ENCODE measurements at places on chromosomes 11 and 22.

- no peak for DNase-seq
Measured at GRCh38 chr11:106989078-106989455, 29.2 kb downstream of the GUCY1A2 start.

DNA sequence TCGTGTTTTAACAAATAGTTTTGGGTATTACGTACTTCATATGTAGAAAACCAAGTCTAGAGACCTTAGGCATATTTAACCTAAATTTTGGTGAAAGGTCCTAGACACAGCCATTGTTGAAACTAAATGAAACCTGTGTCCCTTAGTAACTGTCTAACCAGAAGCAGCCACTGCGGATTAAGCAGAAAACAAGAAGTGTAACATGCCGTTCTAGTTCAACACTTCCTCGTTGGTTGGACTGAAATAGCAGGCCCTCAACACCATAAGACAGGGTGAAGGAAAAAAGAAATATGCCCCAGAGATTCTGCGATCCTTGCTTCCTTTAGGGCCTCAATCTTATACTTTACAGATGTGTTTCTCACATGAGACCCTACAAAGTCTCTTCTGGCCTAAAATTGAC, 2.0 kb downstream of the NAA40 start:
- DNase-seq, result no peak

- no peak for DNase-seq
Measured at GRCh38 chr11:37908219-37908548, 1310.1 kb upstream of the RAG2 start.

DNA sequence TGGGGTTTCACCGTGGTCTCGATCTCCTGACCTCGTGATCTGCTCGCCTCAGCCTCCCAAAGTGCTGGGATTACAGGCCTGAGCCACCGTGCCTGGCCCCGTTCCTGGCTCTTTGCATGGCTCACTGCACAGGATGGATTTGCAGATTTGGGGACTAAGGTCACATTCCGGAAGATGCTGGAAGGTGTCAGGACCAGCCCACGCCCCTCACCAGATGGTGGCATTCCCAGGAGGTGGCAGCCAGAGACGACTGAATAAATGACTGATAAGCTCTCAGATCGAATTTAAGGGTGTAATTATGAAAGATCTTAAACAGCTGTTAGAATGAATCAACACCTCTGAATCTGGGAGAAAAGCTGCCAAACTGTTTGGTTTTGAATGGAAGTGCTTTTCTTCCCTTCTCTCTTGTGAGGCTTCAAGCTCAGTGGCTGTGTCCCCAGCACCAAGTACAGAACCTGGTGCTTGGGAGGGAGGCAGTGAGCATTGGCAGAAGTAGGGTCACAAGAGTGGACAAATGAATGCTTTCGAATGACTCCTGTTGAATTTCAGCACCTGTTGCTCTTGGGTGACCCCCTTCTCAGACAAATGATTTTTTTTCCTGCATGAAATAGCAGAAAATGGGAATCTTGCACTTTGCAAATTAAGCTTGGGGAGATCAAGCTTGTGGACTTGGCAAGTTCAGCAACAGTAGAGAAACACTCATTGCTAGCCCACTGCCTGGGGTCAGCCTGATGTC, 69.6 kb downstream of the KIAA1671 start:
- no peak for DNase-seq

DNA sequence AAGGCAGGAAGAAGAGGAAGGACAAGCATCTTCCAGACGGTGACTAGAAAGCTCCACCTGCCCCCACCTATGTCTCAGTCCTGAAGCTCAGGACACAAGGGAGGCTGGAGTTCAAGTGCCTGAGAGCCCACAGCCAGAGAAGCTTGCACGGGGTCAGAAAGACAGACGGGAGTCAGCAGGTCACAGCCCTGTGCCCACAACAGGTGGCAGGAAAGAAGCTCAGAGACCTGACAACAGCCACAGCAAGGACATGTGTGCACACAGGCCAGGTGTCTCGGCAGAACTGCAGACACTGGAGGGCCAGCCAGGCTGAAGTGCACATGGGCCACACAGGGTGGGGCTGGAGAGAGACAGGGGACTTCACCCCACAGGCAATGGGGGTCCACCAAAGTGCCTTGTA, 37.2 kb upstream of the MOB2 start:
- no peak for DNase-seq

GRCh38 chr11:120883404-120884080, 140.4 kb upstream of the TBCEL start:
- no peak for DNase-seq

DNA sequence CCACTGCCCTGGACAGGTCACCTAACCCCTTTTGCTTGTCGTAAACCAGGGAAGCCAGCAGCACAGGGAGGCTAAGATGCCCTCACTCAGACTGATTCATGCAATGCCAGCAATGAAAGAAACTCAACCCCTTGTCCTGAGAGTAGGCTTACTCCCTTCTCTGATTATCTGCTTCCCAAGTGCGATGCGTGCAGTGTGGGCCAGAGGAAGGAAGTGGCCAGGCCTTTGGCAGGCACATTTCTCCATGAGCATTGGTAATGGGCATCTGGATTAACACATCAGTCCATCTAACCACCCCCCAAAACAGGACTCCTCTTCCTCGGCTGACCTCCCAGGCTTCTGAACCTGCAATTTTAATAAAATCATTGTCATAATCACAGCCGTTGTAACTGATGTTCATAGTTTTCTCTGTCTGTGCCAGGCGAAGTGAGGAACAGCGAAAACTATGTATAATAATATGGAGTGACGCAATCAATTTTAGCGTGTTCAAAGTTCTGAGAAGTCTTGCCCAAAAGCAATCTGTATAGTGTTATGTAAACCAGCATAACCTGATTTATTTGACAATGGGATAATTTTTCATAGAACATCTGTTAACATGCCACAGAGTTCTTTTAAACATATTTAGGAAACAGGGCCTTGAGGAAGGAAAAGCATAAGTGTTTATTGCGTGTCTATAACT, 33.9 kb downstream of the TST start:
- DNase-seq, result no peak

DNA sequence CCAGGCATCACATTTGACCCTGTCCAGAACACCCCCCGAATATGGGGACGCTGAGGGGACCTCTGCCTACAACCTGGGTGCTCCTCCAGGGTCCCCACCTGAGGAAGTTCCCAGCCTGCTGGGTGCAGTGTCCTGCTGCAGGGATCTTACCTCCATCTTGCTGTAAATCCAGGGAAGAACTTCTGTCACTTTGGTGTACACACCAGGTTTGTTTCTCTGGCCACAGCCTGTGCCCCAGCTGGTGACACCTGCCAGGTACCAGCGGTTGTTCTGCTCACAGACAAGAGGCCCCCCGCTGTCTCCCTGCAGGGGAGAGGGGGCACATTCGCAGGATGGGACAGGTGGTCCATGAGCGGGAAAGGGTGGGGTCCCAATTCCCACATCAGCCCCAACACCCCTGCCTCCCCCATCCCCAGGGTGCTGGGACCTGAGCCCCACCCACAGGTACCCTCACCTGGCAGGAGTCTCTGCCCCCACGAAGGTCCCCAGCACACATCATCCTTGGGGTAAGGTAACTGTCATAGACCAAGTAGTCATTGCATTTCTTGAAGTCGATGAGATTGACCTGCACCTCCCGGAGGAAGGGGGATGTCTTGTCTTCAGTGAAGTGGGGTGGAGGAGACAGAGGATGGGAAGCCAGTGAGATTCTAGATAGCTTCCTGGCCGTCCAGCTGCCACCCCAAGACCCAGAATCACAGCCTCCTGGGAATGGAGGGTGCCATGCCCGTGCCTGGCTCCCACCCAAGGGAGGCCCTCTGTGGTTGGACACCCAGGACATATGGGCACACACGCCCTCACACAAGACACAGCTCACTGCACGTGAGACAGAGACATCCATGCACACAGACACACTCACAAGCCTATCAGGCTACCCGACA, 25.5 kb downstream of the TMPRSS13 start:
- DNase-seq, result no peak

GRCh38 chr11:86608251-86608799, 64.1 kb downstream of the ME3 start:
- peak; percentile 53 for DNase-seq

- no peak for DNase-seq
Measured at GRCh38 chr11:128405714-128406662, 181.4 kb downstream of the ETS1 start.

GRCh38 chr22:28581016-28581415, 98.6 kb downstream of the TTC28 start:
- DNase-seq, result no peak

GRCh38 chr11:14645015-14645912, 1.7 kb downstream of the PDE3B start:
- no peak for DNase-seq

- no peak for DNase-seq
Measured at GRCh38 chr11:46555267-46556054, 38.4 kb downstream of the AMBRA1 start.

GRCh38 chr22:20258021-20258299, 10.2 kb downstream of the RTN4R start:
- DNase-seq, result no peak

GRCh38 chr11:109644152-109644551, 222.2 kb downstream of the C11orf87 start:
- no peak for DNase-seq

- DNase-seq, result no peak
Measured at GRCh38 chr11:101128571-101129202, 926 bp downstream of the PGR start.

DNA sequence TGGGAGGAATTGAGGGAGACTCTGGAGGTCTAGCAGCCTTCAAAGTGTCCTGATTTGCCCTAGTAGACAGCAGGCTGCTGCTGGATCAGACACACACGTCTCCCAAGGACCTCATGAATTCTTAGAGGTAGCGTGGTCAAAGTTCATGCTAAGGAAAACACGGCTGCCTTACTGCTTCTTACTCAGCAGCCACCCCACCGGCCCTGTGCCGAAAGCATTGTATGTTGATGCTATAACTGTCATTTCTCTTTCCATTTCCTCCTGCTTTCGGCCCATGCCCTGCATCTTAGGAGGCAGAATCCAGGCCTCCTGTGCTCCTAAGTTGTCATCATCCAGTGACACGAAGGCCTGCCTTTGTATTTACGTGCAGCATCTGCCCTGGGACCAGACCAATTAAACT, 10.5 kb upstream of the CCND1 start:
- no peak for DNase-seq

DNA sequence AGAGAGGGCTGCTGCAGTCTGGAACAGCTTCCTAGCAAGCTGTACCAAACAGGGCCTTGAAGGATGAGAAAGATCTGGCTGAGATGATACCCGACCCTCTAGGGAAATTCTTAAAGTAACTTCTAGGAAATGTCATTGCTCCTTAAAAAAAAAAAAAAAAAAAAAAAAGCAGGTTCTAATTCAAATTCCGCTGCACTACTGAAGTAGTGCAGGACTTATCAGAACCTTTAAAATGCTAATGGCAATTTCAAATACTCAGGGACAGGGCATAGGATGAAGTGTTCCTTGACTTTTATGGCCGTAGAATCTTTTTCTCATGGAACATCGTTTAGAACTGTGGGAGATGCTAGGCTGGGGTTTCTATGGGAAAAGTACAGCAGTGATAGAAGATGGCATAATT, 13.1 kb downstream of the MIAT start:
- no peak for DNase-seq

- no peak for DNase-seq
Measured at GRCh38 chr11:84558085-84558905, 1068.8 kb downstream of the DLG2 start.

GRCh38 chr11:73087730-73088129, 54.4 kb downstream of the FCHSD2 start:
- DNase-seq, result no peak

DNA sequence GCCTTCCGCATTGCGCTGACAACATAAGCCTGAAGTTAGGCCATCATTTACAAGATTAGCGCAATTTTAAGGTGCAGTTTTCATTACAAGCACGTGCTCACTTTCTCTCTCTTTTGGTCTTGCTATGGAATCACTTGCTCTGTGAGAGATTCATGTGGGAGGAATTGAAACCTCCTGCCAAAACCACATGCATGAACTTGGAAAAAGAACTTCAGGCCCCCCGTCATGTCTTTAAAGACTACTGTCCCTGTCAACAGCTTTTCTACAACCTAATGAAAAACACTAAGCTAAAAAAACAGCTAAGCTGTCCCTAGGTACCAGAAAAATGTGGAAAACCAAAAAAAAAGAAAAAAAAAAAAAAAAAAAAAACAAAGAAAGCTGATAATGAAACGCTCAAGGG, 1707.6 kb upstream of the RAG2 start:
- DNase-seq, result no peak

DNA sequence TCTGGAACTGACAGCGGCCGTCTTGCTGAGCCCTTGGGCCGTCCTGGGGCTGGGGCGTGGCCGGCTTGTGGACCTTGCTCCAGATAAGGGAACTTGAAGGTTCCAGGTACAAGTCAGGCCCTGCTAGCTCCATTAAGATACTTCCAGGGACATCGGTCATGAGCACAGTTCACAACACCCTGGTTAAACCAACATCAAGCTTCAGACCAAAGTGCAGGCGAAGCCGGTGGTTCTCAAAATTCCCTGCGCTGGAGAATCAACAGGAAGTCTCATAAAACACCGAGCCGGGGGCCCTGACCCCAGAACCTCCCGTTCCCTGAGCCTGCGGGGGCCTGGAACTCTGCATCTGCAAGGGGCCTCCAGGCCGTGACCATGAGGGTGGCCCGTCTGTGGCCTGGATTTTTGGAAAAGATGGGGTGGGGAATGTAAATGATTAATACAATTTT, 1043.8 kb downstream of the BRD1 start:
- no peak for DNase-seq

GRCh38 chr11:74734559-74734925, 3.3 kb upstream of the CHRDL2 start:
- no peak for DNase-seq

- no peak for DNase-seq
Measured at GRCh38 chr11:36292311-36292722, 3.1 kb upstream of the COMMD9 start.

- no peak for DNase-seq
Measured at GRCh38 chr22:38186429-38186828, 4.8 kb upstream of the PLA2G6 start.

- no peak for DNase-seq
Measured at GRCh38 chr11:77101043-77101537, 1.6 kb upstream of the OMP start.

DNA sequence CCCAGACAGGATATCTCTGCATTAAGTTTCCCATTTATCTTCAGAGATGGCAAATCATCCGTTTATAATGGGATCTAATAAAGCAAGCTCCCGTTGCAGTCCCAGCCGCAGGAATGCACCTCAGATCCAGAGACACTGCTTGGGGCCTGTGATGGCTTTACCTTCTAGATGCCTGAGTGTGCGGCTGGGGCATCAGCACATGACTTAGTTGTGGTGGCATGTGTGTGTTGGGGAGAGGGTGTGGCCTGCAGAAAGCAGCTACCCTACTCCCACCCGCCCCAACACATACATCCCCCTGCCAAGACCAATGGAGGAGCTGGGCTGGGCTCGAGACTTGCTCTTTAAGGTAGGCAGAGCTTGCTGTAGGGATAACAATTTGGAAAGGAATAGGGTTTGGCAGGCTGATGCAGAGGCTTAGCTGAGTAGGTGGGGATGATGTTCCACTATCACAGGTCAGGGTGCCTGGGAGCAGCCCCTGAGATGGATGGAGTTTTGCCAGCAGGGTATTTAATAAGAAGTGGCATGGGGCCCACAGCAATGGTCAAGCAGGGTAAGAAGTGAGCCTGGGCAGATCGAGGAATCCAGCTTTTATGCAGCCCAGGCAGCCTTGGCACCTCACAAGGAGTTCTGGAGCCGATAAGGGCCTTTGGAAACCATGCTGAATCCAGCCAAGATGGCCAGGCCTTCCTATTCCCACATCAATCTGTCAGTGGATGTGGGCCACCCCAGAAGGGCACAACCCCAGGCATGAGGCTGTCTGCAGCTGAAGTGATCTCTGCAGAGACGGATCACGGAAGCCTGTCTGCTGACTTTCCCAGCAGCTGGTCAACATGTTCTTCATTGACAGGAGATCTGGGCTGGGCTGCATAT, 601.3 kb downstream of the BUD13 start:
- DNase-seq, result no peak

- DNase-seq, result no peak
Measured at GRCh38 chr22:41043722-41044121, 48.7 kb upstream of the EP300 start.

Measured in stimulated activated CD4-positive, alpha-beta T cell treated with anti-CD3 and anti-CD28 coated beads, Interleukin-2, amount 100 ng/mL, for 48 hours (primary cell).